ENCODE measurements at places on chromosomes 7 and 10.

GRCh38 chr7:68537051-68537773 lies 1061.1 kb upstream of the AUTS2 start:
- DNase-seq, result no peak

DNA sequence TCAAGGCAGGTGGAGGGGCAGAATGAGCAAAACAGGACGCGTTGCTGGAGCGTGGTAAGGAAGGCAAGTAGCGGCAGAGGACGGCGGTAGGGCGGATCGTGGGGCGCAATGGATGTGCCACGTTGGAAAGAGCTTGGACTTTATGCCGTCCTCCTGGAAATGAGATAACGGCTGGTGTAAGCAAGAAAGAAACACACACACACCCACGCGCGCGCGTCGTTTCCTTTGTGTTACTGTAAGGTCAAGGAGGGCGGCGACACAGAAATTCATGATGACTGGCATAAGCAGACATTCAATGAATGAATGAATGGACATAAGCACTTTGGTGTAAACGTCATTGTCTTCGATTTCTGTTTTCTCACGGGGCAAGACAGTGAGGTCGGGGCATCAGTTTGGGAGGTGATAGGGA lies 683 bp upstream of the ENTPD7 start:
- peak; percentile 16 for DNase-seq

GRCh38 chr7:767941-768731 lies 41.1 kb upstream of the PRKAR1B start:
- no peak for DNase-seq

DNA sequence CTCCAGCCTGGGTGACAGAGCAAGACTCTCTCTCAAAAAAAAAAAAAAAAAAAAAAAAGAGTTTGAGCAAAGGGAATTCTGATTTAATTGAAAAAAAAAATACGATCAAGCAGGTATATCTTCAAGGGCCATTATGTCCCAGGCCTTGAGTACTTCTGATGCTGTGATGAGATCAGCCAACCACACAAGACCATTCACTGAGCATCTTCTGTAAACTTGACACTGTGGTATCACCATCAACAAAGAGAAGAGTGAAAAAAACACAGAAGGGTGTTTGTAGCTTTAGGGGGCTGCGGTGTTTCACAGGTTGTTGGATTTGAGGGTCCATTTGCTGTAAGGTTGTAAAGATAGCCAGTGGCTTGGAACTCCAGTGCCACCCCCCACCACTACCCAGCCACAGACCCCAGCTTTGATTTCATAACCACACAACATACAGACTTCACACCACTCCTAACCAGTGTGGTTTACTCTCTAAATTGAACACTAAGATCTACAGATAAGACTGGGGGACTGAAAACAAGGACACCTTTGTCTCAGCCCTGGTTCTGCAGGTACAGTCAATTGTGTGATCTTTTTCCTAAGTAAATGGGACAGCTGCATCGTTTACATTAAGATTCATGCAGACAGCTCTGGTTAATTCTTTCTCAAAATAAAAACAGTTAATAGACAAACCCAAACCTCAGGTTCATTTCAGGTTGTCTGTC lies 66.4 kb downstream of the CDC123 start:
- peak; percentile 36 for DNase-seq

GRCh38 chr7:114818501-114818900 lies 103.4 kb upstream of the MDFIC start:
- DNase-seq, result no peak

- no peak for DNase-seq
Measured at GRCh38 chr7:102860351-102860811, 52.4 kb upstream of the LRRC17 start.

- no peak for DNase-seq
Measured at GRCh38 chr10:79179164-79179956, 110.6 kb downstream of the ZMIZ1 start.

- no peak for DNase-seq
Measured at GRCh38 chr7:15489383-15489782, 72.4 kb downstream of the AGMO start.
